ENCODE measurements at places on chromosomes 2 and 18.

GRCh38 chr2:122019724-122020123 lies 264.3 kb downstream of the TSN start:
- no peak for DNase-seq

GRCh38 chr2:75466708-75467311 lies 93.9 kb downstream of the EVA1A start:
- DNase-seq: peak; percentile 16

GRCh38 chr2:38666556-38666910 lies 619 bp downstream of the GALM start:
- DNase-seq: no peak

GRCh38 chr18:65725251-65726050 lies 25.4 kb upstream of the CDH7 start:
- peak; percentile 0 for DNase-seq

GRCh38 chr2:156797832-156798231 lies 361.7 kb downstream of the GPD2 start:
- no peak for DNase-seq

DNA sequence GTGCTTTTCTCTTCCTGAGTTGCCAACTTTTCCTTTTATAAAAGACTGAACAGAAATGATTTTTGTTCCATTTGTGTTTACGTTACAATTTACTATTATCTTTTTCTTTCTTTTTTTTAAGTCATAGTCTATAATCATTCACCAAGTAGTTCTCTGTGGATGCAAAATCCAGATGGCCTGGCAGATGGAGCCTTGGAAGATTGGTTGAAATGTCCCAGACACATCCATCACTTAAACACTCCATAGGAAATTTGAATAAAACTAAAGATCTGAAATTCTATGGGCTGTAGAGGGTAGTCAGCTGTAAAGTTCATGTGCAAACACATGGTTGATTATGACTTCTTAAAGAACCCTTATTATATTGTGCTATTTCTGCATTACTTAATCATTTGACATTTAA lies 164.8 kb upstream of the DOCK10 start:
- no peak for DNase-seq

DNA sequence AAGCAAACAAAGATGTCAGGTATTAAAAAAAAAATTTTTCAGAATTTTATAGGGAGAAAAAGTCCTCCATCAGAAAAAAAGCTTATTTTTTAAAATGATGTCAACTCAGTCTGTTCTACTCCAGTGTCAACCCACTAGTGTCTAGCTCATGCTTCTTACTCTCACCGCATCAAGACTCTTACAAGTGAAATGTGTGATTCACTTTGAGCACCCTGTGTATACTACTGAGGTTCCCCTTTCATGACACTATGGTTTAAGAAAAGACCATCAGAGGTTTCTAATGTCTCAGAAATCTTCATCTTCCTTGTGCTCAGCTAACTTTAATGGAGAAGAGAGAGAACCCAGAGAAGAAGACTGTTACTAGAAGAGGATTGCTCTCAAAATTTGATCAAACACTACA lies 43.4 kb downstream of the FEZ2 start:
- no peak for DNase-seq

DNA sequence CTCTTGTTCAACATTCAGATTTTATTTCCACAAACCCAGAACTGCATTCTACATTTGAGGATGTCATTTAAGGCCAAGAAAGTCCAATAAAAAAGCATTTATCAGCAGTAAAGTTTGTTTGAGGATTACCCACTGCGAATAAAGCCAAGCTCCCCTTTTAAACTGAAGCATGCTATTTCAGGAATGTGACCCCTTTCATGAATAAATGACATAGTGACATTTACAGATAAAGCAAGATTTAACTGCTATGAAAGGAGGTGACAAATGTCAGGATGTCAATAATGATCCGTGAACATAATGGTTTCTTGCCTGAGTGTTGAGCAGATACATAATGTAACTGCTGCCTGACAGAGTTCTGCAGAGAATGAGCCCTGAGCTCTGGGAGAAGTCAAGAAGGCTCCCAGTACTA lies 146.3 kb downstream of the TDRD15 start:
- no peak for DNase-seq

DNA sequence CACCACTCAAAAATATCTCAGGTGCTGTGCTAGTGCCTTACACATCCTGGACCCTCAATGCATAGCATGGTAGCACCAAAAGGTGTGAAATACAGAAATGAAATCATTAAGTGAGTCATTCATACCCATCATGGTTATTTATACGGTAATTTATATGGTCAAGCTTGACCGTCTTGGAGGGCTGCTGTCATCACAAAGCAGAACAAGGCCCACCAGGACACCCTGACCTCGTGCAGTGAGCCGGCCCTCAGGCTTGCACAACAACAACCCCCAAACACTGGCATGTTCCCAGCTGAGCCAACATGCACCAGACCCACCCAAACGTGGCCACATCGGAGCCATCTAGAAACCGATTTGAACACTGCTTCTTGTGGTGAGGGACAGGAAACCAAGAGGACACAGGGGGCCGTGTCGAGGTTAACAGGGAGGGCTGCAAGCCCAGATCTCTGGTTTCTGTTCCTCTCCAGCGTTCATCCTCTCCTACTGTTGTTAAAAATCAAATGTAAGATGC lies 378.5 kb upstream of the ID2 start:
- DNase-seq: no peak

DNA sequence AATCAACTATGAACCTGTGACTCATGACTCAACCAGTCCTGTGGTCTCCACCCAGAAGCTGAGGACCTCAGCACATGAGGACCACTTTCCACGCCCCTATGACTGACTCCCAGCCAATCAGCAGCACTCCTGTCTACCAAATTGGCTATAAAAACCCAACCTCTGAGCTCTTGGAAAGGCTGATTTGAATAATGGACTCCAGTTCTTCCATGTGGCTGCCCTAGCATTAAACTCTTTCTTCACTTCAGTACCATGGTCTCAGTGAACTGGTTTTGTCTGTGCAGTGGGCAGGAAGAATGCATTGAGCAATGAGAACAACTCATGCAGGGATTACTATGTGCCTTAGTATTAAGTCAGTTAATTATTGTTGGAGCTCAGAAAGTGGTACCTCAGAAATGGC lies 78.3 kb downstream of the CMPK2 start:
- DNase-seq: no peak

DNA sequence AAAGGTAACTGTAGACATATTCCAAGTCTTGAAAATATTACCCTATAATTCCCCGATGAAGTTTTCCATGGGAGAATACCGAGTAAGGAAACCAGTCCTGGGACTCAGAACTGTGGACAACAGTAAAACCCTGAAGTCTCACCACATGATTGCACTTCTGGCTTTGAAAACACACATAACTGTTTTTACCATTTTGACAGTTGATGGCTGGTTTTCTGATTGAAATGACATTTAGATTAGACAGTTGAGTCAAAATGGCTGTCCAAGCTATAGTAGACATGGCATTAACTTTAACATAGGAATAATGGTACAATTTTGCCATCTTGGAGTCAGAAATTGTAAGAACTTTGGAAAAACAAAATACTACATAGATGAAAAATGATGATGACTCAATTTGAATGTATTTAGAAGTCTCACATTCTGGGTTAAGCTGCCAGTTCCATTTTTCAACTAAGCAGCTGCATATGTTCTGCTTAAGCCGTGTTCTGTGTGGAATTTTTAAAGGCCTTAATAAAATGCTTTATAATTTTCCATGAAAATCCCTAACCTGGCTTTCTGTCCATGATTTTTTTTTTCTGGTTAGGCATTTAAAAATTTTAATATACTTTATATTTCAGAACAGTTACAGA lies 38.3 kb upstream of the WIPF1 start:
- no peak for DNase-seq

- no peak for DNase-seq
Observed at GRCh38 chr18:7808992-7809391, 241.9 kb downstream of the PTPRM start.

DNA sequence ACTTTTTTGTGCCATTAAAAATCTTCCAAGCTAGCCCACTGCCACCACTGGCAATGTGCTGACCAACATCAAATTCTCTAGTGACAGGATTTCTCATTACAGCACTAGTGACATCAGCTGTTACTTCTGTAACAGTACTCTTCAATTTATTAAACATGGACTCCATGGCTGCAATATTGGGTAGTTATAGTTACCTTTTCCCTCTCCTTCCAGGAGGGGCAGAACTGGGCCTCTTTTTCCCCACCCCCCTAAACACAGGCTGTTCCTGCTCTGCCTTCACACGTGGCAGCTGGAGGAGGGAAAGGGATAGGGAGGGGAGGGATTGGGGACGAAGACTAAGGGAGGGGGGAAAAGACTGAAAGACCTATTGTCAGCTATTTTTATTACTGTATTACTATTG lies 38.1 kb downstream of the TRAK2 start:
- DNase-seq: no peak

DNA sequence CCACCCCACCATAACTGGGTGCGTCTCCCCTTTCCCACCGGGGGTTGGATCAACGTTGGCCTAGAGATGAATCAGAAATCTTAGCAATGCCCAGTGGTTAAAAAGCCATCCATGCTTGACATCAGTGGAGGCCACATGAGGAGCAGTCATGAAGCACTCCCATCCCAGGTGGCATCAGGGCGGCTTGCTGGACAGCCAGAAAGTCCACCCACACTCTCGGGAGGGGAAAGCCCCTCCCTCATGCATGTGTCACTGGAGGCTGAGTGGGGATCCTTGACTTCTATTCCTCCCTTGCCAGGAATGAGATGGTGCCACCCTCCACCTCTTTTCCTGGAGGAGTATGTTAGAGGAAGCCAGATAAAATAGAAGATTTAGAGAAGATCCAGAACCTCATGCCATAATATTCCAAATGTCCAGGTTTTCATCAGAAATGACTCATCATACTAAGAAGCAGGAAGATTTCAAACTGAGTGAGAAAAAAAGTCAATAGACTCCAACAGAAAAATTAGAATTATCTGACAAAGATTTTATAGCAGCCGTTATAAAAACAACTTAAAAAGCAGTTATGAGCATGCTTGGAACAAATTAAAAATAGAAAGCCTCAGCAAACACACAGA lies 507.1 kb upstream of the ID2 start:
- DNase-seq: no peak

DNA sequence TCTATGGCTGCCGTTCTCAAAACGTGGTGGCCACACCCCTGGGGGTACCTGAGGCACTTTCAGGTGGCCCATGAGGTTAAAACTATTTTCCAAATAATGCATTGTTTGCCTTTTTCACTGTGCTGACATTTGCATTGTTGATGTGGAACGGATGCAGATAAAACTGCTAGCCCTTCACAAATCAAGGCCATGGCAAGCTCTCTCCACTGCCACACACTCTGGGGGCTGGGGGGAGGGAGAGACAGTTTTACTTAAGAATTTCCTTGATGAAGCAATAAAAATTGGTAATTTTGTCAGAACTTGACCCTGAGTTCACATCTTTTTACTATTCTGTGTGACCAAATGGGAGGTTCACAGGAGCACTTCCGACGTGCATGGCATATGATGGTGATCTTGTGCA lies 22.0 kb upstream of the TGIF1 start:
- DNase-seq: no peak

DNA sequence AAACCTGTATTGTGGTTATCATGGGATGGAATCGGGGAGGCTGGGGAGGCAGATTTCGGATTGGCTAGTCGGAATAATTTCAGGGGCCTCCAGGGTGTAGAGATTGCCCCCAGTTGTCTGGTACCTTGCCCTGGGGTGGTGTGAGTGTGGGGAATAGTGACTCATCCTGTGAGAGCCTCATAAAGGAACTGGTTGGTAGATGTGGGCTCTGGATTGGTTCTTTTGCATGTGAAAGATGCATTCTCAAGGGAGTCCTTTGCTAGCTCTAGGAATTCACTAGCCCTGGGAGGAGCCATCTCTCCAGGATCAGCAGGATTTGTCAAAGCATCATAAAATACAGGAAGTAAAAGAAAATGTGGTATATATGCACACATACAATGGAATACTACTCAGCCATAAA lies 331.6 kb downstream of the SETBP1 start:
- no peak for DNase-seq

- DNase-seq: no peak
Observed at GRCh38 chr2:38190542-38191218, 114.7 kb upstream of the CYP1B1 start.

- DNase-seq: peak; percentile 2
Observed at GRCh38 chr2:157497638-157498314, 53.9 kb upstream of the CYTIP start.

DNA sequence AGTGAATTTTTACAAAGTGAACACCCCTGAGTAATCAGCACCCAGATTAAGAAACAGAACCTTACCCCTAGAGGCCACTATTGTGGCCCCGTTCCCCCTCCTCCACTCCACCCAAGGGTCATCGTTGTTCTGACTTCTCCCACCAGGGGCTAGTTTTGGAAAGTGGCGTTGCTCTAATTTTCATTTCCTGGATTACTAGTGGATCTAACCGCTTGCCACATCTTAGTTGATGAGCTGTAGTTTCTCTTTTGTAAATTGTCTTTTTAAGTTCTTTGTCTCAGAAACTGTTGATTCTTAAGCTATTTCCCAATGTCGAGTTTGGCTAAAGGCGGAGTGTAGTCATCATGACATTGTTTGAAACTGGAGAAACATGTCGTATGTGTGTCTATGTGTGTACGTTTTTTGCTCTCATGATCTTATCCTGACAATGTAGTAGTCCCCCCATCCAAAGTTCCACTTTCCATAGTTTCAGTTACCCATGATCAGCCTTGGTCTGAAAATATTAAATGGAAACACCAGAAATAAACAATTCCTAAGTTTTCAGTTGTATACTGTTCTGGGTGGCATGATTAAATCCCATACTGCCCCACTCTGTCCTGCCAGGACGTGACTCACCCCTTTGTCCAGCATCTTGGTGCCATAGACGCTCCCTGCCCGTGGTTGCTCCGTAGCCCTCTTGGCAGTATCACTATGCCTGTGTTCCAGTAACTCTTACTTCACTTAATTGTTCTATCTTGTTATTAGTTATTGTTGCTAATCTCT lies 71.0 kb upstream of the SP3 start:
- DNase-seq: no peak

- no peak for DNase-seq
Observed at GRCh38 chr18:2850816-2851215, 4.0 kb downstream of the EMILIN2 start.

GRCh38 chr18:21727702-21728101 lies 12.9 kb upstream of the MIB1 start:
- DNase-seq: no peak

Data from NCI-H1048 (cell line).